ENCODE measurements at places on chromosomes 2 and 18.

DNA sequence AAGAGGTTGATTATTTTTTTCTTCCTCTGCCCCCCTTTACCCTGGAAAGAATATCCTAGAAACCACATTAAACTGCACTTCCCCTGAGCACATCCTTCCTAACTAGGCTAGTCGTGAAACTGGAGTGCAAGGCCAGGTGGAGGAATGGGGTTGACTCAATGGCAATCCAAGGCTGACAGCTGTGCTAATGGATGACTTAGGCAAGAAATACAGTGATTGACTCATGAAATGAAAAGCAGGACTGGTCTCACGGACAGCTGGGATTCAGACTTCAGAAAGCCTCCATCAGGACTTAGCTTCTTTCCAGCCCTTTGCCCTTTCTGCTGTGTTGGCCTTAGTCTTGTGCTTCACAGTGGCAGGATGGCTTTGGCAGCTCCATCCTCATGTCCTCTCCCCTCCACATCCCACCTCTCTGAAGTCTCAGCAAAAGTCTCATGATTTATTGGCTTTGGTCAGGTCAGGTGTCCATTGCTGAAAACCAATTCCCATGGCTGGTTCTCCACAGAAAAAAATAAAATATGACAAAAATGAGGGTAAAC, 33.8 kb downstream of the INSIG2 start:
- no peak for DNase-seq
- no peaks in the 10 kb centered on the region for H3K27me3 ChIP-seq
- no peak overlapping the region for H3K4me3 ChIP-seq
- H3K4me1 ChIP-seq: peaks cover 40% of the 10 kb centered on the region
- no peak overlapping the region for H3K27ac ChIP-seq
- H3K36me3 ChIP-seq: no peaks in the 10 kb centered on the region

DNA sequence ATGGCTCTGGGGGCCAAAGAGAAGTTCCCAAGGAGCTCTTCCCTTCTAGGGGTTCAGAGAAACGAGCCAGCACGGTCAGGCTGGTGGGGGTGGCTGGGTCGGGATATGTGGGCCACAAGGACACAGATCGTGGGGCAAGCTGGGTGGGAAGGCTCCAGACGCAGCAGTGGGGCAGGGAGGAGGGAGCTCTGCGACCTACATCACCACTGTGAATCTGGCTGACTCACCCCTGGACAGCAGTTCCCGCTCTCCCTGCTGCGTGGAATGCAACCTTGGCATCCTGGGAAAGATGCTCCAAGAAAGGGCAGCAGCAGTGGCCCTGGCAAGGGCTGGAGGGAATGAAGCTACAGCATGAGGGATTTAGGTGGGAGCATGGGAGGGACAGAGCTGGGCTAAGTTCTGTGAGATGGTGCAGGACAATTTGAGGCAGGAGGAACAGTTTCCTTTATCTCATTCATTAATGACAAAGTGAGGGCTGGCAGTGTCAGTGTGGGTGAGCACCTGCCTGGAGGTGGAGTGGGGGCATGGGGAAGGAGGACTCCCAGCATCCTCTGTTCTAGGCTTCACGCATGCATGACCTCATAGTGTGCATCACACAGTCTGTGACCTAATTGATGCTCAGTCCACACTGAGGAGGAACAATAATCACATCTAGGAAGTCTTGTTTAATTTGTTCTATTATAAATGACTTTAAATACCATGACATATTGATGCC, 25.0 kb downstream of the CELF4 start:
- H3K27ac ChIP-seq: no peak overlapping the region
- peaks cover 5% of the 10 kb centered on the region for H3K4me1 ChIP-seq
- no peak overlapping the region for H3K4me3 ChIP-seq
- no peak for DNase-seq
- H3K36me3 ChIP-seq: no peaks in the 10 kb centered on the region

- H3K4me1 ChIP-seq: no peaks in the 10 kb centered on the region
- H3K36me3 ChIP-seq: no peaks in the 10 kb centered on the region
- H3K27ac ChIP-seq: no peak overlapping the region
Measured at GRCh38 chr2:10981941-10982431, 70.3 kb downstream of the KCNF1 start.

- H3K27me3 ChIP-seq: no peaks in the 10 kb centered on the region
- peak overlapping the region; percentile 96 for H3K27ac ChIP-seq
- H3K4me3 ChIP-seq: peak overlapping the region; percentile 66
- peaks cover 20% of the 10 kb centered on the region for H3K4me1 ChIP-seq
Measured at GRCh38 chr2:190533968-190534309, 583 bp downstream of the NEMP2 start.

GRCh38 chr18:70553245-70553935, 264.5 kb downstream of the SOCS6 start:
- H3K4me3 ChIP-seq: no peak overlapping the region
- H3K4me1 ChIP-seq: no peaks in the 10 kb centered on the region
- no peaks in the 10 kb centered on the region for H3K27me3 ChIP-seq
- H3K27ac ChIP-seq: no peak overlapping the region
- no peaks in the 10 kb centered on the region for H3K36me3 ChIP-seq
- no peak for DNase-seq

DNA sequence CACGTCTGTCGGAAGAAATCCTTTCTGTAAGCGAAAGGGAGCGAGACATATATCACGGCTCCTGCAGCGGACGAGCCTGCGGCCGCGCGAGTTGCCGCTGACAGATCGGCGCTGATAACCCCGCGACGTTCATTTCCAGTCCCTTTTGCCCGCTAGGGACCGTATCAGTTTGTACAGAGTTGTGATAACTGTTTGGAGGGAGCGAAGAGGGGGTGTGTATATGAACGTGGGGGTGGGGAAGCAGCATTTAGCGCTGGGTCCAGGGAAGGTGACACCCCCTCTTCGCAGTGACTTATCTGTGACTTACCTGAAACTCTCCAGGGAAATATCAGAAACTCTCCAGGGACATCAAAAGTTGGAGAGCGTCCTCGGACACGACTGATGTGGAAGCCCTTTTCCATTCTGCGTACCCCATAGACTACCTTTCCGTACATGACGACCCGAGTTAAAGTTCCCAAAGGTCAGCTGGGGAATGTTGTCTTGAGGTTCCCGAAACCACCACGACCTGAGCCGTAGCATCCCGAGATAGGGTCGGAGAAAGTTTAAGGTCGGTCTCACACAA, 948 bp upstream of the GATA6 start:
- peak overlapping the region; percentile 97 for H3K27ac ChIP-seq
- peak overlapping the region; percentile 80 for H3K4me3 ChIP-seq
- peaks cover 57% of the 10 kb centered on the region for H3K4me1 ChIP-seq
- peaks cover 8% of the 10 kb centered on the region for H3K27me3 ChIP-seq

DNA sequence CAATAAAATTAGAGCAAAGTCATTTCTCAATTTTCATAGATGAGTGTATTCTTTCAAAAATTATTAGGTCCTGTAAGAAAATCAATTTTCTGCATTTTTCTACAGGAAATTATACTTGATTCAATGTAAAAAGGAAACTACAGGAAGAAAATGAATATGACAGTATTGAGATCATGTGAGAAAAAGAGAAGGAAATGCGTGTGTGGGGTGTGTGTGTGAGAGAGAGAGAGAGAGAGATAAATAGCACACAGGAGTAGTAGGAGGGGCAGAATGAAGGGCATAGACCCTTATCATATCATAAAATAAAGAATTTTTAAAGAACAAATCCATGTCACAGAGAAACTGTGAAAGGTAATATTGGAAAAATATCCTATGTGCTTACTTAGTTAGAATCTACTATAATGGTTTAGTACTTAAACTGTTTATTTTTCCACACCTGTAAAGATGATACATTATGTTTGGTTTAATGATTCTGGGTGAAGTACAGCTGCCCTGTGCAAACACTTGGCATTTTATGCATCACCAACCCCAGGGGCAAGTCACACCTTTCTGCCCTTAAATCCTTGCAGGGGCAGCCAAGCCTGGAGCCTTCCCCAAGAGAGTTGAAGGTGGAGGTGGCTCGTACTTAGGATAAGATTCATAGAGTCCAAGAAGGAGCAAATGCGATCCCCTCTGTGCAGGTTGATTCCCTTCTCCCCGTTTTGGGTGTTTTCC, 276.4 kb downstream of the TGIF1 start:
- no peak for DNase-seq
- no peak overlapping the region for H3K4me3 ChIP-seq

- H3K27me3 ChIP-seq: no peaks in the 10 kb centered on the region
- H3K4me1 ChIP-seq: no peaks in the 10 kb centered on the region
- no peak overlapping the region for H3K27ac ChIP-seq
- no peak for DNase-seq
- no peak overlapping the region for H3K4me3 ChIP-seq
Measured at GRCh38 chr2:111042772-111043771, 77.6 kb upstream of the BCL2L11 start.

DNA sequence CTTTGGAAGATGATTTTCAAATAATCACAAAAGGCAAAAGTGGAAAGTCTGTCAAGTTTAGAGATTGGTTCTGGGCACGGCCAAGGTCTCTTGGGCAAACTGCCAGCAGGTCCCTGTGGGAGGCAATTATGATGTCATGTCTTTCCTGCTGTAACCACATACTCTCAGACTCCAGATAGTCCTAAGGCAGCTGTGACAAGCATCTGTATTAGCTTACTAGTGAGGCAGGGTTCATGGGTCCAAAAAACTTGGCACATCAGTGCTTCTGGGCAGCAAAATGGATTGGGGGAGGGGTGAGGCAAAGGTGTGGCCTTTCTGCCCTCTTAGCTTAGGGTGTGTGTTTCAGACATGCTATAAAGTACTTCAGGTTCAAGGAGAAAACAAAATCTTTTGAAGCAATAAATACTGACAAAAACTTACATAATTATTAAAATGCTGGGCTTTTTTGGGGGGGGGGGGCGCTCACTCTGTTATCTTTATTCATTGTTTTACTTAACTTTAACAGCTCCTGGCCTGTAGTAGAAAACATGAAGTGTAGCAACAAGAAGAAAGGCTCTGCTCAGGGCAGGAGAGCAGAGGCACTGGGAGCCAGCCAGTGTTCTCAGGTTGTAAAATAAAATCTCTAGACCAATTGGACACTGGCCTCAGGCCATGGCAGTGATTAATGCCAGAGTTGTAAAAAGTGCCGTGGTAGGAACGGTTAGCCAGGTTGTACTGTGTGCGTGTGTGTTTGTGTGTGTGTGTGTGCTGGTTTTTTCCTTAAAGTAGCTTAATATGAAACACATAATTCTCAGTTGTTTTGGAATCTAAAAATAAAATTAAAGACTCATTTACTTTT, 14.3 kb upstream of the TANC1 start:
- H3K27ac ChIP-seq: peak overlapping the region; percentile 22
- no peak overlapping the region for H3K4me3 ChIP-seq
- H3K36me3 ChIP-seq: no peaks in the 10 kb centered on the region
- DNase-seq: peak; percentile 80

- H3K27ac ChIP-seq: no peak overlapping the region
- H3K4me3 ChIP-seq: no peak overlapping the region
- no peaks in the 10 kb centered on the region for H3K4me1 ChIP-seq
- DNase-seq: no peak
- H3K27me3 ChIP-seq: no peaks in the 10 kb centered on the region
Measured at GRCh38 chr2:118265873-118266455, 177.7 kb downstream of the INSIG2 start.

GRCh38 chr2:2270808-2271415, 60.2 kb downstream of the MYT1L start:
- no peaks in the 10 kb centered on the region for H3K27me3 ChIP-seq
- no peak for DNase-seq
- no peak overlapping the region for H3K4me3 ChIP-seq
- H3K4me1 ChIP-seq: no peaks in the 10 kb centered on the region
- H3K27ac ChIP-seq: no peak overlapping the region

- H3K27me3 ChIP-seq: no peaks in the 10 kb centered on the region
- H3K36me3 ChIP-seq: no peaks in the 10 kb centered on the region
- H3K4me1 ChIP-seq: peaks cover 7% of the 10 kb centered on the region
- H3K27ac ChIP-seq: no peak overlapping the region
Measured at GRCh38 chr2:196244966-196245365, 73.6 kb upstream of the STK17B start.

- H3K27me3 ChIP-seq: no peaks in the 10 kb centered on the region
- DNase-seq: no peak
- no peak overlapping the region for H3K27ac ChIP-seq
- no peak overlapping the region for H3K4me3 ChIP-seq
Measured at GRCh38 chr2:214801068-214801467, 8.4 kb downstream of the BARD1 start.

- H3K36me3 ChIP-seq: no peaks in the 10 kb centered on the region
- no peak for DNase-seq
- peaks cover 30% of the 10 kb centered on the region for H3K4me1 ChIP-seq
Measured at GRCh38 chr2:232632229-232632903, 1.0 kb upstream of the EFHD1 start.

GRCh38 chr2:192137451-192137850, 57.3 kb downstream of the TMEFF2 start:
- no peaks in the 10 kb centered on the region for H3K27me3 ChIP-seq
- H3K36me3 ChIP-seq: no peaks in the 10 kb centered on the region
- no peaks in the 10 kb centered on the region for H3K4me1 ChIP-seq
- no peak overlapping the region for H3K27ac ChIP-seq
- DNase-seq: no peak

DNA sequence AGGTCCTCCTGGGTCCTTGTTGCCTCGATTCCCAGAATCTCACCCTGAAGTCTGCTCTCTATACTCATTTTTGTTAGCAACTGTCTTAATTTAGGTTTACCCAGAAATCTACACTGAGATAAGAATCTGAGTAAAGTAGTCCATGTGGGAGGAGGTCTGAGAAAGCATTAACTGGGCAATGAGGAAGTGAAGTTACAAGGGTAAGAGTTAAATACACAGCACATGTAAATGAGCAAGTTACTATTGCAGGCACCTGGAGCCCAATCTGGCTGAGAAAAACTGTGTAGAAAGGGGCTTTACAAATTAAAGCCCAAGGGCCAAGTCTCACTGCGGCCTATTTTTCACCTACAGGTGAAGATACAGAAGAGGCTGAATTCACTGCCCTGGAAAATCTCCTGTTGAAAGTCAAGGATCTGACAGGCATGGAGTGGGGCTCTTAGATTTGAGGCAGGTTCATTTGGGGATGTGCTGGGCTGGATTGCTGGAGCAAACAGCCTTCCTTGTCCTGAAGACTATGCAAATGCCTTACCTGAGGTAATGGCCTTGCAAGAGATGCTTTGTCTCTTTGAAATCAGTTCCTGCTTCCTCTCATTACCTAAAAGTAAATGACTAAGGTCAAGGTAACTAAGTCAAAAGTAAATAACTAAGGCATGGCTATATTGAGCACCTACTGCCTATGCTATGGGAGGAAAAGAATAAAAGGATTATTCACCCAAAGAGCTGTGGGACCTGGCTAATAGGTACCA, 84.4 kb upstream of the DYNAP start:
- H3K27ac ChIP-seq: no peak overlapping the region
- no peaks in the 10 kb centered on the region for H3K4me1 ChIP-seq
- no peaks in the 10 kb centered on the region for H3K27me3 ChIP-seq
- DNase-seq: no peak
- H3K4me3 ChIP-seq: no peak overlapping the region
- H3K36me3 ChIP-seq: no peaks in the 10 kb centered on the region

GRCh38 chr2:216909541-216910210, 49.8 kb upstream of the TNP1 start:
- no peak overlapping the region for H3K4me3 ChIP-seq
- no peaks in the 10 kb centered on the region for H3K36me3 ChIP-seq
- DNase-seq: no peak
- no peak overlapping the region for H3K27ac ChIP-seq
- H3K4me1 ChIP-seq: no peaks in the 10 kb centered on the region
